CD8-positive, alpha-beta T cell (primary cell): ENCODE measurements at places on chromosomes 4 and X.

- no peak for DNase-seq
Observed at GRCh38 chr4:40916218-40916555, 166.4 kb downstream of the NSUN7 start.

- no peak for DNase-seq
Observed at GRCh38 chr4:152478461-152479237, 57.2 kb downstream of the FBXW7 start.

- DNase-seq: no peak
Observed at GRCh38 chrX:2548711-2549423, 48.1 kb upstream of the DHRSX start.

DNA sequence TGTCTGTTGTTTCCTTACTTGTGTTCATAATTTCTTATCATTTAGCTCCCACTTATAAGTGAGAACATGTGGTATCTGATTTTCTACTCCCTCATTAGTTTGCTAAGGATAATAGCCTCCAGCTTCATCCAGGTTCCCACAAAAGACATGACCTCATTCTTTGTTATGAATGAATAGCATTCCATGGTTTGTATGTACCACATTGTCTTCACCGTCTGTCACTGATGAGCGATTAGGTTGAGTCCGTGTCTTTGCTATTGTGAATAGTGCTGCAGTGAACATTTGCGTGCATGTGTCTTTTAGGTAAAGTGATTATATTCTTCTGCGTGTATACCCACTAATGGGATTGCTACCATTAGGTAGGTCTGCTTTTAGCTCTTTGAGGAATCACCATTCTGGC, 624.3 kb upstream of the EPHA5 start:
- DNase-seq: no peak

DNA sequence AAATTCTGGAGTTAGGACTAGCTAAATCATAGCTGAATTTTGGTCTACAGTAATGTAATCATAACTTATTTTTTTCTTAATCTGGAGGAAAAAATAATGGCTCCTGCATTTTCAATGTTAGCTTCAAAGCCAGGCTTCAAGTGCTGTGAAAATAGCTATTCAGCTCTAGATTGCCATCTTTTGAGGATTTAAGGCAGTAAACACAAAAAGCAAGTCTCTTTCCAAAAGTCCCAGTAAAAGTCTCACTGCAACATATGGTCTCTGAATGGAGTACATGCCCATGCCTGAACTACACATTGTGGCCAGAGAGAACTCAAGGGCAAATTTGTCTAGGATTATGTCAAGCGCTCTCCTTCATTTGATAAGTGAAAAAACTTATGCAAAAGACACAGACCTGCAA, 720.9 kb downstream of the FSTL5 start:
- DNase-seq: no peak

DNA sequence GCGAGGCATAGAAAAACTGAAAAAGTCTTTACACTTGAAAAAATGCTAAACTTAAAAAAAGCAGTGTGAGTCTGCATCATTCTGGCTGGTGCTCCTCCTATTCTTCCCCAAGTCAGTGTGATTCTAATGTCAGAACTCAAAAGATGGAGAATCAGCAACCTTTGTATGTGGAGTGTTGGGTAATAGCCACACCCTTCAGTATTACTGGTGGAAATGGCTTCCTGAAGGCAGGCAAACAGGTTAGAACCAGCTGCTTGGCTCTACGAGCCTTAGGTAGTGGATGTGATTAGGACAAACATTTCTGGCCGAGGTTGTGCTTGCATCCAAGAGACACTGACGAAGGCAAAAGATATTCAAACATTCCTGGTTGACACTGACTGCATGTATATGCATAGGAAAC, 353.4 kb upstream of the TACR3 start:
- DNase-seq: no peak

DNA sequence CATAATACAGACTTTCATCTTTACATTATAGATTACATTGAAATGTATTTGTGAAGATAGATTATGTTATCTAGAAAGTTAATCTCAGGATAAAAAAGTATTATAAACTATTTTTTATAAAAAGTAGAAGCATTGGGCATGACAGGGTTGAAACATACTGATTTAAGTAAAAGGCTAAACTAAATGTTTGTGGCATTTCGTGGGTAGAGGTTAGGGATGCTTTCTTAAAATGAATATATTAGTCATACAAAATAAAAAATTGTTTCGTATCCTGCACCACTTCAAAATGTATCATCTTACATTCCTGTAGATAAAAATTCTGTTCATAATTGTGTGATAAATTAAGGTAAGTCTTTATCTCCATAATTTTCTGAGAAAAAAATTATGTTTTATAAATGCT, 603.6 kb downstream of the SPRY1 start:
- no peak for DNase-seq

- no peak for DNase-seq
Observed at GRCh38 chr4:78337244-78338020, 214.1 kb upstream of the ANXA3 start.

DNA sequence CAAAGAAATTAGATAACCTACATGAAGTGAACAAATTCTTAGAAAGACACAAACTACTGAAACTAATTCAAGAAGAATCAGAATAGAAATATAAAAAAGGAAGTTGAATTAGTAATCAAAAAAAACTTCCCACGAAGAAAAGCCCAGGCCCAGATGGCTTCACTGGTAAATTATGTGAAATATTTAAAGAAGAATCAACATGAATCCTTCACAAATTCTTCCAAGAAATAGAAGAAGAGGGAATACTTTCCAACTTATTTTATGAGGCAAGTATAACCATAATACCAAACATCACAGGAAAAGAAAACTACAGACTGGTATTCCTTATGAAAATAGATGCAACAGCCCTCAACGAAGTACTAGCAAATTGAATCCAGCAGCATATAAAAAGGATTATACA, 30.7 kb downstream of the MOSPD2 start:
- DNase-seq: no peak
